ENCODE measurements at places on chromosomes 2 and 18. TPM values are rescaled to one million over a fixed set of nuclear protein-coding genes. Genes with fewer than 3 reads are reported as not detected.

CHRNA1 gene
- 0.63 TPM for total RNA-seq

UBE2E3 gene
- total RNA-seq = 24.1 TPM

COL3A1 gene
- 0.12 TPM for total RNA-seq

NPHP1 gene
- total RNA-seq = 0.16 TPM

CASP10 gene
- 21.2 TPM for total RNA-seq

CD226 gene
- 106 TPM for total RNA-seq

DNA sequence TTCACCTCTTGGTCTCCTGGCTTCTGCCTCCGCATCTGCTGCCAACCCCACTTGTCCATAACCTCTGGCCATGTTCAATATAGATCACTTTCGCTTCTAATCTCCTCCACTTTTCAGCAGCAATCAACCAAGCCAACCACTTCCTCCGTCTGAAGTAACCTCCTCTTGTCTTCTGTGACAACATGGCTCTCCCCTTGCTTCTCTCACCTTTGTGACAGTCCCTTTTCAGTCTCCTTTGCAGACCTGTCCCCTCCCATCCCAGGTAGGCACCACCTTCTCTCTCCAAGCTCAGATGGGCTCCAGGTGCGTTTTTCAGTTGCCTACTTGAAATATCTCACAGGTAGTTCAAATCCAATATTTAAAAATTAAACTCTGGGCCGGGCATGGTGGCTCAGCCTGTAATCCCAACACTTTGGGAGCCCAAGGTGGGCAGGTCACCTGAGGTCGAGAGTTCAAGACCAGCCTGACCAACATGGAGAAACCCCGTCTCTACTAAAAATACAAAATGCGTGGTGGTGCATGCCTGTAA lies 4.7 kb upstream of the PSD4 start:
- DNase-seq = no peak

DNA sequence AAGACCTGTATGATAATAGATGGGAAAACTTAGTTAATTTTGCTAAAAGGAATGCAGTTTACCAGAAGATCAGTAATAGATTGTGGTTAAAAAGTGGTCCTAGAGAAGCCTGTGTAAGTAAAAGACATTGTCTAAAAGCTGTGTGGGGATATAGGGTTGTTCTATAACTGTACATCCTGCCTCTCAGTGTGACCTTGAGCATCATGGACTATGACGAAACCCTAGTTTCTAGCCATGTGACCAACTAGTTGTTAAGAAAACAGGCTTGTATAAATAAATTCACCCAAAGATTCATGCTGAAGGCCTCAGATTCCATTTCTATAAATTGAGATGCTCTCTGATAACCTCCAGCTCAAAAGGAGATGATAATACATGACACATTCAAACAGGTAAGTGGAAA lies 160.7 kb downstream of the IKZF2 start:
- no peak for DNase-seq

DNA sequence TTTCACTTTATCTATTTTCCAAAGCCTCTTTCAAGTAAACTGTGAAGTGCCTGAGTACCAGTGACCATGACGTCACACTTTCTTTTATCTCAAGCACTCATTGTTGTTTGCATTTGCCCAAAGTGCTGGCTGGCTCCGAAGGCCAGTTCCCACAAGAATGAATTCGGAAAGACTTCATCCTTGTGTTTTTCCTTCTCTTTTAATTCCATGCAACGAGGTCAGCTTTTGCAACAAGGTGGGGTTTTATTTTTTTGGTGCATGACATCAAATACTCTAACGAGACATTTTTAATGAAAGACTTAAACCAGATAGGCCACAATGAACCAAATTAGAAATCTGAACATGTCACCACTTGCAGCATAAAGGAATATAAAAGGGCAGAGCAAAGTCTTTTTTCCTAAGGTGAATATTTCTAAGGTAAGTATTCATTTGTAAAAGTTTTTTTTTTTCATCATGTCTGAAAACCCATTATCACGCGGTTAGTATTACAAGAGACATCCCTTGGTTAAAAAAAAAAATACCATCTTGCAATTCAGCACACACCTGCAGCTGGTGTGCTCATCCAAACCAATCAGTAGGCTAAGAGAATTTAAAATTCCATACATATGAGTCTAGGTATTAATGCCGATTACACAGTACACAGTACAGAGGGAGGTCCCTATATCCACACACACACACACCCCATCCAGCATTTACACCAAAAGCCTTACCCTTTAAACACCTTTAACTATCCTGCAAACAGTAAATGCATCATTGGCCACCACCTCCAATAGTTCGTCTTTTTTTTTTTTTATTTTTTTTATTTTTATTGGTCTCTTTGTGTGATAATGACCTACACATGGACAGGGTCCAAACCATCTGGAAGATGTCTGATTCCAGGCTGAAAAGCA lies 2.3 kb downstream of the ARL4C start:
- no peak for DNase-seq

- DNase-seq = no peak
Measured at GRCh38 chr2:143384111-143384510, 254.9 kb downstream of the ARHGAP15 start.

DNA sequence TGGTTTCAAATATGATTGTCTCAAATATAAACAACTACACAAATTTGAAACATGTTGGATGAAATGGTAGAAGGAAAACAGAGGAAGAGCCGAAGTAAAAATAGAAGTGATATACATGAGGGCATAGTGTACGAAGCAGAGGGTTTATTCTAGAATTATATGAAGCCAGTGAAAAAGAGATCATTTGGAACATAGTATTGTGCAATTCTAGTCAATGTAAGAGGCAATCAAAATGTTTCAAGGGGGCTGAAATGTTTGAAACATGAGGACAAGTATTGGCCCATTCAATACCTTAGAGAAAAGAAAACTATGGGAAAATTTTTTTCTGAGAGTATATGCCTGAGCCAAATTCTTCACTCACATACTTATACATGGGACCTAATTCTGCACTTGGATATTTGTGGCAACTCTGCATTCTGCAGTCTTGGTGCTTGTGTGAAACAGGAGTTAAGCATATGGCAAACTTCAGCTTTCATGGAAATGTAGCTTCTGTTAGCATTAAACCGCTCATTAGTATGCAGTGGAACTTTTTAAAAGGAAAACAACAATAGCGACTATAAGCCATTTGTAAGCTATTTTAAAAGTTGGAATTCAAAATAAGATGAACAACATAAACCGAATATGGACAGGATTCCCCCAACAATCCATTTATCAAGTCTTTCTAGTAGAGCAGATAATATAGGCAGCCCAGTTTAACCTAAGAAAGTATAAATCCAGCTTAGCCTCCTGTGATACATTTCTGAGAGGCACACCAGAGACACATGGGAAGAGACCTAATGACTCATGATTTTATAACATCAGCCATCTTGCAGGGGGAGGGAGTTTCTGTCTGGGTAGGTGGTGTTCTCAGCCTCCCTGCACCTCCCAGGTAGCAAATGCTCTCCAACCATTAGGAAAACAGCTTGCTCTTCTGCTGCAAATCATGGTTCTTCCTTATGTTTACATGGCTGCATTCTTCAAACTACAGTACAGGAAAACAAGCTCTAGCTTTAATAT lies 197.8 kb downstream of the PAX3 start:
- no peak for DNase-seq

DNA sequence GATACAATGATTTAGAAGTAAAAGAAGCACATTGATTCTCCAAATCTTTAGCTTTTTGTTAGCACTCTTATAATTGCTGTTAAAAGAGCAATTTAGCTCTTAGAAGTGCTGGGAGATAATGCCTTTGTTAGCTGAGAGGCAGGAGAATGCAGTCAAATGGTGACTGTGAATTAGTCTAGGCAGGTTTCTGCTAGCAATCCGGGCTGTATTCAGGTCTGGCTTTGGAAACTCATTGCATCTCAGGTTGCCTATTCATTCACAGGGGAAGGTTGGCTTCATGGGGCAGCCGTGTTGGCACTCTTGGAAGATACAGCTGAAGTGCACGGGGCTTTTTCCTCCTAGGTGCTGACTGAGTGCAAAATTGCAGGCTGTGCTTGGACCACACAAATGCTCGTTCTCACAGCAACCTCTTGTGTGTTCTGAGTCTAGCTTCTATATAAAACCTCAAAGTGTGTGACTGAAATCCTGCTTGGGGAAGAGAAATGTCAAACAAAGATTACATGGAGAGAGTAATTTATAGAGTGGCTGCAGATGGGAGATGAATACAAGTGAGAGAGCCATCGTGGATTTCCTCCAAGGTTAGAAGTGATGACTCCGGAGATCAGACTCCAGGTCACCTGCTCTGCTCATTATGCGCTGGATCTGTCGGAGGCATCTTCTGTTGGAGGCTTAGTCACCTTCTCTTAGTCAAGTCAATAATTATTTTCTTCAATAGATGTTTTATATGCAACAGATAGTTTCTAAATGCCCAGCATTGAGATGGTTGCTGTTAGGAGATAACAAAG lies 167.8 kb downstream of the PMAIP1 start:
- DNase-seq = no peak

GRCh38 chr2:39837856-39838453 lies 58.9 kb upstream of the THUMPD2 start:
- no peak for DNase-seq
